ENCODE measurements at places on chromosomes 7 and 10. TPM values are rescaled to one million over a fixed set of nuclear protein-coding genes. Genes with fewer than 3 reads are reported as not detected.

The CDK14 gene
- 11.6 TPM for total RNA-seq

The DNAJB6 gene
- total RNA-seq: 88.6 TPM

The TRIM73 gene
- total RNA-seq: 0.08 TPM

The KAZALD1 gene
- total RNA-seq: 0.23 TPM

The SLC26A4 gene
- 0.62 TPM for total RNA-seq

The TAS2R3 gene
- total RNA-seq: not detected

The ST7 gene
- 14.8 TPM for total RNA-seq

The GPR85 gene
- total RNA-seq: 0.34 TPM

The CTTNBP2 gene
- total RNA-seq: not detected

The TCERG1L gene
- 0.31 TPM for total RNA-seq

The DKK1 gene
- 70.8 TPM for total RNA-seq

The BTBD16 gene
- 0.15 TPM for total RNA-seq

The ENTPD1 gene
- total RNA-seq: not detected

The MACC1 gene
- total RNA-seq: 1.4 TPM

The GLI3 gene
- total RNA-seq: 4.2 TPM

All from hair follicular keratinocyte (primary cell).